Skin of body (tissue), 3 donors: ENCODE measurements at places on chromosomes 12 and 14. TPM values are rescaled to one million over a fixed set of nuclear protein-coding genes. Genes with fewer than 3 reads are reported as not detected.

GRCh38 chr14:64733899-64734298 is 29.7 kb downstream of the PLEKHG3 start:
- DNase-seq: no peak

GRCh38 chr12:6312529-6313325 is 2.2 kb downstream of the PLEKHG6 start:
- no peak for DNase-seq

GRCh38 chr12:121581686-121582429 is 1.0 kb upstream of the KDM2B start:
- DNase-seq: peak; percentile 17

- no peak for DNase-seq
Observed at GRCh38 chr14:73462815-73463214, 4.5 kb upstream of the NUMB start.

- no peak for DNase-seq
Observed at GRCh38 chr12:96070670-96071279, 35.4 kb upstream of the LTA4H start.

DNA sequence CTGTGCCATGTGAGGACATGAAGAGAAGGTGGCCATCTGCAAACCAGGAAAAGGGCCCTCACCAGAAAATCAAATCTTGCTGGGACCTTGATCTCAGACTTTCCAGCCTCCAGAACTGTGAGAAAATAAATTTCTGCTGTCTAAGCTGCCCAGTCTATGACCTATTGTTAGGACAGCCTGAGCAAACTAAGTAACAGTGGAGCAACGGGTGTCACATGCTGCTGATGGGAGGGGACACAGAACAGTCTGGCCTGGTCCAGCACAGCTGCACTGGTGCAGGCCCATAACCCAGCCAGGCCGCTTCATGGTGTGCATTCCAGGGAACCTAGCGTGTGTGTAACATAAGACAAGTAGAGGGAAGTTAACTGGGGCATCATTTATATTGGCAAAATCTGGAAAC is 42.1 kb downstream of the GRIP1 start:
- DNase-seq: no peak

GRCh38 chr12:116241157-116241759 is 36.2 kb downstream of the MED13L start:
- no peak for DNase-seq

- no peak for DNase-seq
Observed at GRCh38 chr12:18467620-18468245, 206.4 kb downstream of the PIK3C2G start.

DNA sequence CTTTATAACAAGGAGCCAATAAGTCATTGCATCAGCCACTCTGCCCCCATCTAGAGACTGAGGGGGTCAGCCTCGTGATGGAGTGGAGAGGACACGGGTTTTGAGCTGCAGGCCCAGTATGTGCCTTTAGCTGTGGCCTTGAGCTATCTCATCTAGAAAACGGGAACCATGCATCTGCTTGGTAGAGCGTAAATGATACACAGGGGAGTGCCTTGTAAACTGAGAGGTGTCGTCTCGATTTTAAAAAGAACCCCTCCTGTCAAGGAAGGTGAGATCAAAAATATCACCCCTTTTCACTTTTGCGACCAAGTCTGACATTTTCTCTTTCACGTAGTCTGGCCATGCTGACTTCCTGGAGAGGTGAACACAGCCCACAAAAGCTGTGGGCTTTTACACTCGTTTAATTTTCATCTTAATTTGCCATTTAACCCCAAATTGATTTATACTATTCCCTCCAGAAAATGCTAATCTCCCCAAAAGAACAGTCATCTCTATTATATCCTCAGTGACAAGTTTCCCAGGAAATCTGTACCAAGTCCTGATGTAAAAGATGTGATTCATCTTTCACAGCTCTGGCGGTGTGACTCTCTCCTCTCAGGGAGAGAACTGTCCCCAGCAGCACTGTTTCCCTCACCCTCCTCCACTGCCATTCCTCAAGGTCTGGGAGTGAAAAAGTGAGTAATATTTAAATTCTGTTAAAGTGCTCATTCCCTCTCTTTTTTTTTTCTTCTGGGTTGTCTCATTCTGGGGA is 30.6 kb downstream of the VCPKMT start:
- DNase-seq: no peak

DNA sequence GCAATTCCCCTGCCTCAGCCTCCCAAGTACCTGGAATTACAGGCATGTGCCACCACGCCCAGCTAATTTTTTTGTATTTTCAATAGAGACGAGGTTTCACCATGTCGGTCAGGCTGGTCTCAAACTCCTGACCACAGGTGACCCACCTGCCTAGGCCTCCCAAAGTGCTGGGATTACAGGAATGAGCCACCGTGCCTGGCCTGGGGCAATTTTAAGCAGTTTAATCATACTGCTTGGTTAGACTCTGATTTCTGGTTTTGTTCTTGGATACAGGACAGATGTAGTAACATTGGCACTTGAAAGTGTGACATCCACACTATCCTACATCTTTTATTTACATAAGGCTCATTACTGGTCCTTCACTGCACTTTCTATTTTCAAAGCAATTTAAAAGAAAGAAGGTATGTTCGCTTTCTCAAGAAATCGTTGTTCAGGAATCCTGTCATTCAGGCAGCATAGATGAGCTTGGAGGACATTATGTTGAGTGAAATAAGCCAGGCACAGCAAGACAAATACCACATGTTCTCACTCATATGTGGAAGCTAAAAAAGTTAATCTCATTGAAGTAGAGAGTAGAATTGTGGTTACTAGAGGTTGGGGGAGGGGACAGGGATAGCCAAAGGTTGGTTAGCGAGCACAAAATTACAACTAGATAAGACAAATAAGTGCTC is 4.0 kb upstream of the NUAK1 start:
- DNase-seq: no peak

- DNase-seq: no peak
Observed at GRCh38 chr12:101876322-101876860, 989 bp upstream of the DRAM1 start.

DNA sequence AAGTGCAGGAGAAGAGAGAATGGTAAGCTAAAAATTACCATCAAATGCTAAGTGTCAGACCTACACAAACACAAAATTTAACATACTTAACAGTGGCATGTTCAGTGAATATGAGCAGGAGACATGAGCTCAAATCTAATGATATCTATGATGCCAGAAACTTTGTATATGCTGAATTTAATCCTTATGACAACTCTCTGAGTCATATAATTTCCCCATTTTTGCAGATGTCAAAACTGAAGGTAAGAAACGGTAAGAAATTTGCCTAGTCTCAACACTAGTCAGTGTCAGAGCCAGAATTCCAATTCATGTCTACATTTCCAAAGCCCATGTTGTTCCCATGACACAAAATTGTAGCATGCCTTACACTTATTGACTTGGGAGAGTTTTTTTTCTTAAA is 375.8 kb downstream of the APAF1 start:
- no peak for DNase-seq

DNA sequence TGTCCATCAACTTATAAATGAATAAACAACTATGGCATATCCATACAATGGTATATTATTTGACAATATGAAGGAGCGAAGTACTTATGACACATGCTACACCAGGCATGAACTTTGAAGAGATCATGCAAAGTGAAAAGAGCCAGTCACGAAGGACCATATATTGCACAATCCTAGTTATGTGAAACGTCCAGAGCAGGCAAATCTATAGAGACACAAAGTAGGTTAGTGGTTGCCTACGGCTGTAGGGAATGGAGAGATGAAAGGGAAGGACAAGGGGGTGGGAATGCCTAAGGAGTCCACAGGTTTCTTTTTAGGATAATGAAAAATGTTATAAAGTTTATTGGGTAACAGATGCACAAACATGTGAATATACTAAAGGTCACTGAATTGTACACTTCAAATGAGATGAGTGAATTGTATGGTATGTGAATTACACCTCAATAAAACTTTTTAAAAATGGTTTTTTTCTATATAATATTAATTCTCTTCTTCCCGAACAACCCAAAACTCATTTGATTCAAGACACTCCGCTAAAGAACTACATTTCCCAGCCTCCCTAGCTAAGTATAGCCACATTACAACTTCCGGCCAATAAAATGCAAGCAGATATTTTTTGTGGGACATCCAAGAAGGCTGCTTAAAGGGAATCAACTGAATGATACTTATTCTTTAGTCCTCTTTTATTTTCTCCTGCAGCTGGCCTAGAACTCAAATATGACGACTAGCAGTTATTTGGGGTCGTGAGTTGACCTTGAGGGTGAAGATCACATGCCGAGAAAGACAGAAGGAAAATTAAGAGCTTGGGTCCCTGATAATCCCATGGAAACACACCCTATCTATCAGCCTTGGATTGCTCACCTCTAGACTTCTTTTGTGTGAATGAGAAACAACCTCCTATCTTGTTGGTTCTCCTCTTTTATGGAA is 187.2 kb downstream of the TTC8 start:
- no peak for DNase-seq

DNA sequence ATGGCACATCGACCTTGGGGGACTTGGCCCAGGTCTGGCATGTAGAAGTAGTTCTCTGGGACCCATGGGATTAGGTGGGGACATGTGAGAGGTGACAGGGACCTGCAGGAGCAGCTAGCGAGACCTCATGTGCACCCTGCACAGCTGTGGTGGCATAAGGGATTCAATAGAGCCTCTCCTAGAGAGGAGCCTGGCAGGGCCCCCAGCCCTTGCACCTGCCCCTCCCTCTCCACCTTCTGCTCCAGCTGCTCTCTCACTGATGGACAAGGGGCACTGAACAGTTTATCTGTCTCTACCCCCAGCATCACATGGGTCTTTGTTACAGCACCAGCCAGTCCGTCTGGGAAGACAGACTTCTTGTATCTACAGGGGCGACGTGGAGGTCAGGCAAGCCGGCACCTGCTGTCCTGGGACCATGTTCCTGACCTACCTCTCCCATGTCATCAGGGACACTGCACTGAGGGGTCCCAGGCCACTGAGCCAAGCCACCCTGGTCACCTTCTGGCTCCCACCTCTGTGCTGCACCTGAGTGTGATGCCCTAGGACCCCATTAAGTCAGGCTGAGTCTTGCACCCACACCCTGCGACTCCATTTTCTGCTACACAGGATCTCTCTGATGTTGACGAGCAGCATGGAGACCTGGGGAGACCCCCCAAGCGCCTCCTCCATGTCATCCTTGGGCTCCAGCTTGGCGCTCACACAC is 32.6 kb downstream of the DDX11 start:
- DNase-seq: no peak

- DNase-seq: no peak
Observed at GRCh38 chr12:109678719-109679118, 34.9 kb upstream of the FAM222A start.

- peak; percentile 36 for DNase-seq
Observed at GRCh38 chr12:95326445-95326844, 108.8 kb downstream of the VEZT start.

- DNase-seq: no peak
Observed at GRCh38 chr12:121857322-121858246, 1.1 kb downstream of the HPD start.

- no peak for DNase-seq
Observed at GRCh38 chr12:65952737-65953209, 128.5 kb downstream of the HMGA2 start.

GRCh38 chr12:6233121-6233971 is 33.1 kb downstream of the CD9 start:
- no peak for DNase-seq

DNA sequence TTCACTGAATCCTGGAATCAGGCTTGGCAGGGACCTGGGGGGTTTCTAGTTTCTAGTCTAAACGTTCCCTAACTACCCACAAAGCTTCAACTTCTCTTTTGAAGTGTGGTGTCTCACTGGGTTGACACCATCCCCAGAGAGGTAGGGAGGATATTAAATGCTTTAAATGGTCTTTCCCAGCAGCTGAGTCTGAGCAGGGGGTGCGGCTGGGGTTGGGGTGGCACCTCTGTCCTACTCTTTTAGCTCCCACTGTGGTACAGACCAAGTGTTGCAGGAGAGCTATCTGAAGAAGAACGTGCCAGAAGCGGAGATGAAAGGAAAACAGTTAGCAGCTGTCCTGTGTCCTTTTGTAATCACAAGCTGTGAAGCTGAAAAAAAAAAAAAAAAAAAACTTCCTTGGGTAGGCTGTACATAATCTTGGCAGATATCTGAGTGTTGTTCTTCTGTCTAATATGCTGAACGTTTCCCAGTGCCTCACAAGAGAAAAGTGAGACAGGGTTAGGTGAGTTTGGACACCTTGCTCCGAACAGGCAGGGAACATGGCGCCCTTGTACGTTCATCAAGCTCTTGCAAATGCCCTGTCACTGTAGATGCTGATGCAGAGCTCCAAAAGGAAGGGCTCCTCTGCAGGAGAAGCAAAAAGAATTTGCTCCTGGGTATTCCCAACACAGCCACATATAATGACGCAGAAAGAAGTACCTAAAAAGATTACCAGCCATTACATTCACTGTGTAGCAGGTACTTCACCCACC is 447.2 kb downstream of the APAF1 start:
- DNase-seq: no peak

DNA sequence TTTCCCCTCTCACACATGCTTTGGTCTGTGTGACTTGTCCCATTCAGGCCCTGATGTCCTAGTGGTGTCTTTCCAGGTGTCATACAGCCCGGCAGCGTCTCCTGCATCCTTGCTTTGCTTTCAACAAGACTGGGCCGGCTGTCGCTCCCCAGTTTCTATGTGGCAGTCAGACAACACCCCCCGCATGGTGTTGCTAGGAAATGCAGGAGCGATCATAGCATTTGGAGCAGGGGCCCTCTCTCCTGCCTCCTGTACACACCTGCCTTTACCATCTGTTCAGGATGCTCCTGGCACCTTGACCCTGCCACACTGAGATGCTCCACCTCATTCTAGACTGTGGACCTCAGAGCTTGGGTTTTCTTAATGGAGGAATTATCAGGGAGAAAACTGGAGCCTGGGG is 29.5 kb downstream of the CACNA1C start:
- DNase-seq: no peak

DNA sequence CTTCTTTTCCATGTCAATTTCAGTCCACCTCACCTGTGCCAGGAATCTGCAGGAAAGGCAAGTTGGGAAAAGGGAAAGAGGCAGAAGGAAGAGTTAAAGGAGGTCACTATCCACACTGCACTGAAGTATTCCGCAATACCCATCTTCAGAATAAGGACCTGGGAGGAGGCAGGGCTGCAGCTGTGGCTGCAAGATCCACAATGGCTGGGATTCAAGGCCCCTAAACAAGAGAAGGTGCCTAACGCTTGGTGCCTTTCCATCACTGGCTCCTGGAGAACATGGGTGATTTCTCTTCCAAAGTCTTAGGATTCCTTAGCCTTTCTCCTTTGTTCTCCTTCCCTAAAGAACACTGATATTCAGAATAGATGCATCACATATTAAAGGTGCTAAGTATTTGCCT is 204.0 kb downstream of the GRIN2B start:
- no peak for DNase-seq

- DNase-seq: peak; percentile 18
Observed at GRCh38 chr14:54642801-54643695, 76.1 kb downstream of the SAMD4A start.

- DNase-seq: no peak
Observed at GRCh38 chr14:103556946-103557758, 5.3 kb downstream of the BAG5 start.

- DNase-seq: no peak
Observed at GRCh38 chr12:77814386-77814785, 16.3 kb upstream of the NAV3 start.

GRCh38 chr12:113067987-113068935 is 11.7 kb downstream of the DTX1 start:
- no peak for DNase-seq

The OTOGL gene
- 0.30 TPM for total RNA-seq

The CACNA1C gene
- total RNA-seq: 4.3 TPM

The RASSF8 gene
- total RNA-seq: 45.3 TPM

The LRRC43 gene
- total RNA-seq: not detected

The FGD6 gene
- 14.1 TPM for total RNA-seq

The APOF gene
- total RNA-seq: not detected

The SLC5A8 gene
- total RNA-seq: 1.7 TPM

The PRKD1 gene
- total RNA-seq: 16.9 TPM
